Stomach (tissue), 19 donors: ENCODE measurements at places on chromosomes 11 and 22. TPM values are rescaled to one million over a fixed set of nuclear protein-coding genes. Genes with fewer than 3 reads are reported as not detected.

Gene PATL1
- 16.7 TPM for total RNA-seq

Gene MPZL3
- 6.7 TPM for total RNA-seq

Gene CEND1
- total RNA-seq: not detected

Gene DAGLA
- total RNA-seq: 0.45 TPM

Gene BIK
- total RNA-seq: 13.5 TPM

Gene SOX6
- 5.8 TPM for total RNA-seq

Gene DGCR6
- total RNA-seq: 0.58 TPM

Gene KCNQ1
- 12.1 TPM for total RNA-seq

Gene ANGPTL5
- not detected for total RNA-seq

Gene HRAS
- total RNA-seq: 54.2 TPM

- DNase-seq: peak; percentile 54
These were observed at the start of gene ABCC8 for GRCh38 chr11:17476317-17477083. Gene ABCC8 (minus strand): TSS chr11:17476845. CDS start chr11:17476776, 69 bp downstream.

DNA sequence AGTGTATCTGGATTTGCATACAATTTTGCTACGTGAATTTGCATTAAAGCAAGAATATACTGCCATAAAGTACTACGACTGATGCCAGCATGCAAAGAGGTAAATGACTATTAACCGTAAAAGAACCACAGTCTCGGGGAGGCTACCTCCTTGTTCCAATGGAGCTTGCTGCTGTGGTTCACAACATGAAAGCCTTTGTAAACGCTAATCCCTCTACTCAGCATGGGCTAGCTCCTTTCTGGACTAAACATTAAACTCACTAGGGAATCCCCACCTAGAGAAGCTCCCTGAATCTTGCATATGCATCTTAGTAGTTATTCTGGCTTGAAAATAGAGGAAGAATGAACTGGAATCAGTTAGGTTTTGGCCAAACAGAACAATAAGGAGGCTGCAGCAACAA is 60.5 kb upstream of the ARHGAP32 start:
- no peak for DNase-seq

GRCh38 chr11:35623621-35624168 is 5.4 kb downstream of the FJX1 start:
- no peak for DNase-seq

DNA sequence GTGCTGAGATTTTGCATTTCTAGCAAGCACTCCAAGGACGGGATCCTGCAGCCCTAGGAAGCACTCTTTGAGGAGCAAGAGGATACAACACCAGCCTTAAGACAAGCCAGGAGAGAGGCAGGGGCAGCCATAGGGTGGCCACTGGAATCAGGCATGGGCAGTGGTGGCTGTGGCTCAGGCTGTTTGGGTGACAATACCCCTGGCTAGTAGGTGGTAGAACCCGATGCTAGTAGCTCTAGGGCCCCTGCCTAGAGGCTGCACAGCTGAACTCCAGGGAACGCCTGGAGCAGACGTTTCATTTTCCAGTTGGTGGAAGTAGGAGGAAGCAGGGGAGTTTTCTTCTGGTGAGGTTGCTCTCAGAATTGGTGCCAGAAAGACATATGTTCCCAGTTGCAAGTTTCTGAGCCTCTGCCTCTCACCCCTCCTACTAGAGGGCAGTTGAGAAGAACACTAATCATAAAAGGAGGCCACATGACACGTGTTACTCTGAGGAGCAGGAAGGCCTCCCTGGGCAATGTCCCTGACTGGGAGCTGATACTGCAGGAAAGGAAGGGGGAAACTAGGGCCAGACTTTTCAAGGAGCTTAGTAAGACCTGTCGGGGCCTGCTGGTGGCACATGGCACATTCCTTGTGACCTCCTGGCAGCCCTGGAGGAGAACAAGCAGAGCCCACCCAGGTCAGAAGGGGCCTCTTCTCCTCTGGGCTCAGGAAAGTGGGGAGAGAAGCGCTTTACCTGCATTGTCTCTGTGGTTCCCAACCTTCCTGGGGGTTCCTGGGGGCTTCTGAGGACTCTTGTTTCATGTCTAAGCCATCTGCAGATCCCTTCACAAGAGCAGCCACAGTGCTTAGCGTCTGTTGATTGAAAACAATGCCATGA is 56.6 kb upstream of the DRD2 start:
- DNase-seq: no peak

DNA sequence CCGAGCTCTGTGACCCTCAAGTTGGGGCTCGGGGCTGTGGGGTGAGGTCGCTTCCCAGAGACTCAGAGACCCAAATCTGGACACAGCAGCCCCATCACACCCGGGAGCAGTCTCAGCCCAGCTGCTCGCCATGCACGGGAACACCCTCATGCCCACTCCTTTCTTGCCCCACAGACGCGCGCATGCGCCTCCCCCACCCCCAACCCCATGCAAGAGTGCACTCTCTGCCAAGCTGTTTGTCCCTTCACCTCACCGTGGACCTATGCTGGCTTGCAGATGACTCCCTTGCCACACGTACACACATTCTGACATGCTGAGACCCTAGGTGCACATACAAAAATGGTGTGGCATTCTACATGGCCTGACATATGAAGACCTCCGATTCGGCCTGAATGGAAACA is 478 bp upstream of the CD248 start:
- DNase-seq: no peak

- peak; percentile 53 for DNase-seq
These were observed 3.9 kb downstream of the UCP3 start for GRCh38 chr11:74004759-74005615.

- no peak for DNase-seq
These were observed 432.4 kb upstream of the LUZP2 start for GRCh38 chr11:24064309-24064903.

DNA sequence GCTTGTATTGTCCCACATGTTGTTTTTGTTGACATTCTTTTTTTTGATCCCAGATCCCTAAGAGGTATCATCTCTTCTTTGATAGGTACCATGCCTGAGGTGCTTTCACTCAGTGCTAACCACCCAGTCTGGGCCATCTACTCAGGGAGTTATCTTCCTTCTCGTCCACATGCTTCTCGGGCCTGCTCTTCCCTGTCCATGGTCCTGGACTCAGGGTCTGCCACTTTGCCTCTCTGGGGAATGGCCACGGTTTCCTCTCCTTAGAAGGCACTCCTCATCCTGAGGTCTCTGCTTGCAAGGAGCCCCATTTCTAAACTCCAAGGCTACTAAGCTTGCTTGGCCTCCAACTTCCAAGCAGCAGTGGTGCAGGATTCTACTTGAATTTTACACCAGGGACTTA is 227.0 kb upstream of the NCAM1 start:
- peak; percentile 42 for DNase-seq

- no peak for DNase-seq
These were observed 344.4 kb upstream of the CADM1 start for GRCh38 chr11:115848611-115849010.

DNA sequence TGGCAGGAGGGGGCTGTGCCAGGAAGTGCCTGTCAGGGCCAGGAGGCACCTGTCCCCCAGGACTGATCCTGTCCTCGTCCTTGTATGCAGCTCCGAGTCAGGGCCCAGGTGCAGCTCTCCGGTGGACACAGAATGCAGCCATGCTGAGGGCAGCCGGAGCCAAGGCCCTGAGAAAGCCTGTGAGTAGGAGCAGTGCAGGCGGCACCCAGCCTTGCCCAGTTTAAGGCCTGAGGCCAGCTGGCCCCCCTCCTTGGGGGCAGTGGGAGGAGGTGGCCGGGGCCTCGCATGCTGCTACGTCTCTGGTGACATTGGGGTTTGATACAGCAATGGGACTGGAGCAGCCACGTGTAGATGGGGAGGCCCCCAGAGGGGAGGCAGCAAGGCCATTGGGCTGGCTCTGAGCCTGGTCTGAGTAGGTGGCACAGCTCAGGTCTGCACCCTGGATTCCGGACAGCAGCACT is 34.9 kb downstream of the SBF1 start:
- no peak for DNase-seq

- no peak for DNase-seq
These were observed 11.3 kb upstream of the C11orf96 start for GRCh38 chr11:43930868-43931716.

DNA sequence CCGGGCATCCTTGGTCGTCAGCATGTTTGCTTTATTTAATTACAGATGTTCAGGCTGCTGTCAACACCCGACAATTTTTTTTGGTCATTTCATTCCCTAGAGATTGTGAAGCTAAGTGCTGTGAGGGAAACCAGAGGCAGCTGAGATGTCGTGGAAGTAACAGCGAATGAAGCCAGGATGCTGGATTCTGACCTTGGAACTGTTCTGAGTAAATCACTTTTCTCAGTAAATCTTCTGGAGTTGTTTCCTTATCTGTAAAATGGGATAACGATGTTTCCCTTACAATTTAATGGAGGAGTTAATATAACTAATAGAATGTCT is 390 bp upstream of the CKAP5 start:
- no peak for DNase-seq

- DNase-seq: no peak
These were observed 129.8 kb upstream of the KIRREL3 start for GRCh38 chr11:127130321-127130720.

GRCh38 chr11:8005556-8005955 is 18.4 kb downstream of the EIF3F start:
- no peak for DNase-seq

DNA sequence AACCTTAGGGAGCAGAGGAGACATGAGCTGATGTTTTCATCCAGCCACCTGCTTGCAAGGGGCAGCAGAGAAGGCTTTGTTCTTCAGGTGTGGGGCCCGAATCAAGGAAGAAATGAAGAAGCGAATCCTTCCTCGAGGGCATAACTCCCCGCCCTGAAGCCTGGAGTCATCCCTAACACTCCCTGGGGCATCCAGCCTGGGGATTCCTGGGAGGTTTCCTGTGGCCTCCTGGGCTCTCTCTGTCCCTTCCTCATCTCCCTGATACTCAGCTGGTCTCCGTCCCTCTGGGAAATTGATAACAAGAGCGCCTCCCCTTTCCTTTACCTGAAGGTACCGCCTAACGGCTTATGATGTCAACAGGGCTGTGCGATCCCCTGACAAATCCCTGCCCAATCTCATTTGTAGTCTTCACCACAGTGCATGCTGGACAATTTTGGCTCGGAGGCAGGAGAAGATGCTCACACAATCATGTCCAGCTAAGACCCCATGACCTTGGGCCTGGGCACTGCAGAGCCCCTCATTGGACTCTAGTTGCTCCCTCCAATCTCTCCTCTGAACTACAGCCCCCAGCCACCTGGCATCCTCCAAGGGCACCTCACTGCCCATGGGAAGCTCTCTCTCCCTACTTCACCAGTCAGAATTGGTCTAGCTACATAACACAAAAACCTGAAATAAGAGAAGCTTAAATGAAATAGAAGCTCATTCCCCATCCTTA is 80.6 kb upstream of the RTL6 start:
- DNase-seq: no peak

- peak; percentile 62 for DNase-seq
These were observed 483 bp upstream of the HYLS1 start for GRCh38 chr11:125886997-125887372.

DNA sequence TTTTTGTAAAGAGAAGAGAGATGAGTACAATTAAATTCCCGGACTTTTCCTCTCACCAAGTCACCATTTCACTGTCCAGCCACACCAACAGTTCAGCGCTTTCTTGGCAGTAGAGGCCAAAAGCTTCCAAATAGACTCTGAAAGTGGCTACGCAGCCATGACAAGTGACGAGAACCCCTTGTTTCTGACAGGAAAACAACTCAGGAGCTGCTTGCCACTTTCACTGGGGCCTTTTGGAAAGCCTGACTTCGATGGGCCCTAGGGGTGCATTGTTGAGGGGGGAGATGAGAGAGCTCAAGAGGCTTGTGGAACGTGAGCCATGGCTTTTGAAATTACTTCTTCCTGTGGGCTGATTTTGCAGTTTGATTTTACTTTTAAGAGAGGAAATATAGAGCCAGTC is 422.1 kb upstream of the FAT3 start:
- no peak for DNase-seq

DNA sequence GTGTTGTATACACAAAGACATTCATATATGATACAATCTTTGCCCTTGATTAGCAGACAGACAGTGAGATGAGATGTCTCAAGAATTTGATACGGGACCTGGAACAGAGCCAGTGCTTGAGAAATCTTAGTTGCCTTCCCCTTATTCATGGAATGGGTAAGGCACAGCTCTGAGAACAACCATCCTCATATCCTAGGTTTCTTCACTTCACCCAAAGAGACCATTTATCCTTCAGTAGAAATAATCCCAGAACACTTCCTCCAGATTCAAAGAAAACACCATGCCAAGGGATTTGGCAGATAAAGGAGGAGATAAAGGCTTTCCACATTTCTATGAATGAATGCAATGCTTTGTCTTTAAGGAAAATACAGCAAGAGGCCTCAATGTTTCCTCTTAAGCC is 8.8 kb upstream of the IZUMO1R start:
- DNase-seq: no peak
